ENCODE measurements at places on chromosomes 16 and 17. TPM values are rescaled to one million over a fixed set of nuclear protein-coding genes. Genes with fewer than 3 reads are reported as not detected.

Gene C1QTNF8
- not detected for total RNA-seq

DNA sequence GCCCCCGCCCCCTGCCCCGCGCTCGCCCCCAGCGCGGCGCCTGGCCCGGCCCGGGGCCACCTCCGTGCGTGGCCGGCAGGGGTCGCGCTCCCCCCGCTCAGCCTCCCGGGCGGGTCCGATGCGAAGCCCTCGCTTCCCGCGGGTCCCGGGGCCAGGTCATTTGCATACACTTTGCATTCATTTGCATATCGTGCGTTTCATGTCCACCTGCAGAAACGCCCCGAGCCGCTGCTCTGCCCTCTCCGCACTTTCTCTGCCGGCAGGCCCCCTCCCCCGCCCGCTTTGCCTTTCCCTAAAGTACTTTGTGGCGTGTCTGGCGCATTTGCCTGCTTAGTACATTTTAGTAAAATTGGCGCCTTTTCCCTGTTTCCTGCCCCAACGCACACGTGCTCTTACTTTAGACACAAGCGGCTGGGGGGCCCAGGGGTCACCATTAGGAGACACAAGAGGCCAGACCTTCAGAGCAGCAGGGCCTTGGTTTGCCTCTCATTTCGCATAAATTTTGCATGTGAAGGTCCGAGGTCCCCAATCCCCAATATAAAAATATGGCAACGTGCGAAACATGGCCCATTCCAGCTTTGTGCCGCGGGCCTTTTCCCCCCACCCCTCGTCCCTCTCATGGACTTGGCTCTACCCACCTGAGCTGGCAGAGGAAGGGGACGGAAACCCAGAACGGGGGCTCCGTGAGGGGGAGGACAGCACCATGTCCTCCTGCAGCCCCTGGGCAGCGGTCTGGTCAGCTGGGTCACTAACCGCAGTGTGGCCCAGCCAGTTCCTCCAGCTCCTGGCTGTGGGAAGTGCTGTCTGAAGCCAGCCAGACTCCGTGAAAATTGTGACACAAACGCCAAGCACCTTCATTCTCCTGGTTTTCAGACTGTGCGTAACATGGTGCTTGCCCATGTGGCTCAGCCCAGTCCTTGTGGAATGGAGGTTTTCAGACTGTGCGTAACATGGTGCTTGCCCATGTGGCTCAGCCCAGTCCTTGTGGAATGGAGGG lies 34.8 kb downstream of the CBFA2T3 start:
- DNase-seq: no peak

DNA sequence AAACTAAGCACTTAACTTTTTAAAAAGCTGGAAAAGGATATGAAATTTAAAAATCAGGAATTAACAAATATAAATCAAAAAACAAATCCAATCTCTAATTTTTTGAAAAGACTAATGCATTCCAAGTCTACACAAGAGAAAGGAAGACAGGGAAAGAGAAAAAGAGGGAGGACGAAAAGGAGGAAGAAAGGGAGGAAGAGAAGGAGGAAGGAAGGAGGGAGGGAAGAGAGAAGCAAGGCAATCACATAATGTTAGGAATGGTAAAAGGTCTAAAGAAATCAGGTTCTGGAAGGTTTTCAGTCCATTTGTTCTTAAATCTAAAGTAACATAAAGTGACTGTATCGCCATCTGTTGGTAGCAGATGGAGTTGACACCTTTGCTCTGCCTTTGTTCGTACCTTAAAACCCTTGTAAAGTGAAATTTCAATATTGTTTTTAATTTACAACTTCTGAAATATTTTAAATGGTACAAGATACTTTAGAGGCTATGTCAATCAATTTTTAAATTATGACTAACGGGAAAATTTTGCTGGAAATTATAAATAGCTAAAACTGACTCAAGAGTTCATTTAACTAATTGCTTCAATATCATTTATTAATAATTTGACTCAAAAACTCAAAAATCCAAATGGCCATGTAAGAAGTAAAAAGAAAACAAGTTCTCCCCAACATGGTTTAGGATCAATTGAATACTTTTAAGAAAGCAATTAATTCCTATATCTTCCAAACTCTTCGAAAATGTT lies 20.4 kb upstream of the CDYL2 start:
- DNase-seq: peak; percentile 7

GRCh38 chr17:60846175-60846574 lies 168.5 kb downstream of the BCAS3 start:
- DNase-seq: no peak

Gene BICDL2
- not detected for total RNA-seq

GRCh38 chr17:38421871-38422827 lies 6.1 kb upstream of the ARHGAP23 start:
- no peak for DNase-seq

DNA sequence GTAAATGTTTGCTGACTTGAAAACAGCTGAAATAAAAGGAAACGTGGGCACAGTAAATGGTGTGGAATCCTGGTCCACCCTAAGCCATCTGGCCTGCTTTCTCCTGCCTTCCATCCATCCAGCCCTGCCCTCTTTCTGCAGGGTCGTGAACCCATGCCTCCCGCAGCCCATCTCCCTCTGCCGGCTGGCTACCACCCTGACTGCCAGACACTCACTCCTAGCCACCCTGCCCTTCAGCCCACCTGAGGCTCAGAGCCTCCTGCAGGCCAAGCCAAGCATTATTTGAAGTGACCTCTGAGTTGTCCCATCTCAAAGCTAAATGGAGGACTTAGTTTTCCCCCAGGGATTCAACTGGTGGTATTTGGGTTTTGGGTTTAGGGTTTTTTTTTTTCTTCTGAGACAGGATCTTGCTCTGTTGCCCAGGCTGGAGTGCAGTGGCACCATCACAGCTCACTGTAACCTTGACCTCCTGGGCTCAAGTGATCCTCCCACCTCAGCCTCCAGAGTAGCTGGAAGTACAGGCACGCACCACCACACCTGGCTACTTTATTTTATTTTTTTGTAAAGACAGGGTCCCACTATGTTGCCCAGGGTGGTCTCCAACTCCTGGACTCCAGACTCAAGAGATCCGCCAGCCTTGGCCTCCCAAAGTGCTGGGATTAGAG lies 8.4 kb downstream of the ZDHHC1 start:
- no peak for DNase-seq

Gene XYLT1
- 14.8 TPM for total RNA-seq

DNA sequence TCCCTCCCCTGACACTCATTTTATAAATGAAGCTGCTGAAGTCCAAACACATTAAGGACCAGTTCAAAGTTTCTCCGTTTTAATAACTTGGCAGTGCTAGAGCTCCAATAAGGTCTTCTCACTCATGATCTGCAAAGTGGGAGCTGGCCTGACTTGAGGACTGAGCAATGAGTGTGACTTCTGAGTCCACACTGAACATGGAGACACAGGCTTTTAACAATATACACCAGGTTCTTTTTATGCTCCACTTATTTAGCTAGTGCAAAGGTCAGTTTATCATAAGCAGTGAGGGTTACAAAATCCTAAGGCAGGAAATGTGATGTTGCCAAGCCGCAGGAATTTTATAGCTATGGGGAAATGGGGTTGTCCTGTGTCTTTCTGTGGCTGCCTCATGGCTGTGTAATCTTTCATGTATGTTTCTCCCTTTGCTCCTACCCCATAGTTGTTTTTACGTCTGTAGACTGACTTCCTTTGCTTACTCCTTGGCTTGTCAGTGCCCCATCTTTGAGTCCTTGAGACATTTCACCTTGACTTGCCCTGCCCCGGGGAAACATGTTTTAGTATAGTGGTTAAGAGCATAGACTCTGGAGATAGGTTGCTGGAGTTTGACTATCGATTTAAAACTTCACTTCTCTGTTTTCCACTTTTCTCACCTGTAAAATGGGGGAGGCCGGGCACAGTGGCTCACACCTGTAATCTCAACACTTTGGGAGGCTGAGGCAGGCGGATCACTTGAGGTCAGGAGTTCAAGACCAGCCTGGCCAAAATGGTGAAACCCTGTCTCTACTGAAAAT lies 12.2 kb upstream of the MMD start:
- DNase-seq: no peak

- DNase-seq: peak; percentile 63
These were observed at the start of gene SNX20 for GRCh38 chr16:50681021-50681885. Gene SNX20 (minus strand): TSS chr16:50681312. CDS start chr16:50677526, 3,786 bp downstream.

GRCh38 chr17:39576187-39576586 lies 31.5 kb downstream of the NEUROD2 start:
- no peak for DNase-seq

DNA sequence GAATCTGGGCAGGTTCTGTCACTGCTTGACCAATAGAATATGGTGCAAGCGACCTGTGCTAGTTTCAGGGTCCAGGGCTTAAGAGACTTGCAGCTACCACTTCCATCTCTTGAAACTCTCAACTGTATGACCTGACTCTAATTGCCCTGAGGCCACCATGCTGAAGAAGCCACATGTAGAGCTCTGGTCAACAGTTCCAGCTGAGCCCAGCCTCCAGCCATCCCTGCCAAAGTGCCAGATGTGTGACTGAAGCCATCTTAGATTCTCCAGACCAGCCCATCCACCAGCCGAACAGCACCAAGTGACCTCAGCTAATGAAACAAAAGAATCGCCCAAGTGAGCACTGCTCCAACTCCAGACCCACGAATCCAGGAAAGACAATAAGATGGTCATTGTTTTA lies 3.4 kb upstream of the MT2A start:
- DNase-seq: no peak

Gene FBXL16
- total RNA-seq: 1.4 TPM

Gene PRRT2
- 0.35 TPM for total RNA-seq

Gene ABCC12
- total RNA-seq: not detected

Gene SCNN1B
- 0.49 TPM for total RNA-seq

Data from GM12878 (cell line).